GM12865 (cell line): ENCODE measurements at places on chromosomes 2 and 18.

GRCh38 chr2:46304635-46305034 lies 7.4 kb downstream of the EPAS1 start:
- no peak for DNase-seq

DNA sequence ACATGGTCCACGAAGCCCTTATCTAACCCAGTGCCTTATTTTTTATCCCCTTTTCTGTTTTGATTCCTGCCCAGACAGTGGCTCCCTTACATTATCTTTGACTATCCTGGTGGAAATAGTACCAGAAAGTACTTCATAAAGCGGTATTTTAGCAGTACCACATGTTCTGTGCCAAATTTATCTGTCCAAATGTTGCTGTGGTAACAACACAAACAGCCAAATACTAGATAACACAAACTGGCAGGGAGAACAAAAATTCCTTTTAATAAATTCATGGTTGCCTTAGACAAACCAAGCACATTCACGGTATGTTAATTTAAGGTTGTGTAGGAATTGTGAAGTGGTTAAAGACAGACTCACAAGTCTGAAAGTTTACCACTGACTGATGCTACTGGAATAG lies 187.9 kb upstream of the LHCGR start:
- DNase-seq: no peak

DNA sequence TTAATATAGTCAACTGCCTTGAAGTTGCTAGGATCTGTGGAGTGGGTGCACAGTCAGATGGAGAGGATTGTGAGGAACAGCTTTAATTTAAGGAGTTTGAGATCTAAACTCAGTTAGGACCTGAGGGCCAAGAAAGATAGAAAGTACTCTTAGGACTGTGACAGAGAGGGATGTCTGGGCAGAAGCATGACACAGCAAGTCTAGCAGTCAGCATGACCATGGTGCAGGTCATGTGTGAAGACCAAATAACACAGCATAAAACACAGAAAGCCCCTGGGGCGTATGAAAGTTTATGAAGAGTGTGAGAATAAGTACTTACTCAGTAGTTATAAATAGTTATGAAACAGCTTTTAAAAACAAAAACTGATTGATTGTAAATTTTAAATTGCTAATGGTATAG lies 107.2 kb downstream of the GALNT1 start:
- peak; percentile 71 for DNase-seq

DNA sequence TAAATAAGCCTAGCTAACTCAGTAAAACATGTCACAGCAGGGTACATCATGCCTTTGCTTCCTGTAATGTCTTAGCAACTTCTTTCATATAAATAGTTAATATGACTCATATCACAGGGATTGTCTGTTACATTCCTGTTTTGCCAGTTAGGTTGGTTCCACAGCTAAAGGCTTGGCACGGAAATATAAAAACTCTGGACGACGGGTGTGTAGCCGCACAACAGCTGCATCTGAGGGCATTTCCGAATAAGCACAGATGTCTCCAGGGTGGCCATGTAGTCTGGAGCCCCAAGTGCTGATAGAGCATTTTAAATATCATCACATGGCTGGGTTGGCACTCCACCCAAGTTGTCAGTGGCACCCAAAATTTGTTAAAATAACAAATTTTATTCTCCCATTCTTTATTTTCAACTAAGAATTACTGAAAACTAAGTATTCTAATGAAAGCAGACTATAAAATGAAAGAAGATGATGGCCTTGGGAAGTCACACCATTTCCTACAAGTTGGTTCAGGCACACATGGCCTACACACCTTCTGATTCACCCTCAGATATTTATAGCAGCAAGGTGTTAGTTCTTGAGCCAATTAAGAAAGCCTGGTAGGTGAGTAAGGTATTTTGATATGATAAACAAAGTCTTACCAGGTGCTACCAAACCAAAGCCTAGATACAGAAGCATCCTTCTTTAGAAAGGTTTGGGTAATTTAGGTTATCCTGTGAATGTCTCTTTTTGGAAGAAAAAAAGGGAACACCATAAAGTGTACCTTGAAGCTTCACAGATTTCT lies 61.8 kb upstream of the STK17B start:
- no peak for DNase-seq

- DNase-seq: peak; percentile 76
Measured at GRCh38 chr18:46892842-46893241, 24.5 kb downstream of the PIAS2 start.

GRCh38 chr18:3319399-3319798 lies 57.5 kb downstream of the MYL12B start:
- peak; percentile 32 for DNase-seq

DNA sequence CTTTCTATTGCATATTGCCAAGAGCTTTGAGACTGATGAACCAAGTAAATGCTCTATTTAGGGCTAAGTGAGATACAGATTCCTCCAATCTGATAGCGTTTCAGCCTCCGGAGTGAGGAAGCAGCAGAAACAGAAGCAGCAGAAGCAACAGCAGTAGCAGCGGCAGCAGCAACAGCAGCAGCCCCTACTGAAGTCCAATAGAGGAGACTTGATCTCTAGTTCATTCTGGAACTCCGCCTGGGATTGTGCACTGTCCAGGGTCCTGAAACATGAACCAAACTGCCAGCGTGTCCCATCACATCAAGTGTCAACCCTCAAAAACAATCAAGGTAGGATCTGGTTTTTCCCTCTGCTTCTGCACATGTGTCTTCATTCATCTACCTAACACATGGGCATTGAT lies at the start of gene DPP10:
Gene DPP10 (plus strand): TSS at position 132 of the 400 bp plus-strand sequence.
- peak; percentile 5 for DNase-seq

DNA sequence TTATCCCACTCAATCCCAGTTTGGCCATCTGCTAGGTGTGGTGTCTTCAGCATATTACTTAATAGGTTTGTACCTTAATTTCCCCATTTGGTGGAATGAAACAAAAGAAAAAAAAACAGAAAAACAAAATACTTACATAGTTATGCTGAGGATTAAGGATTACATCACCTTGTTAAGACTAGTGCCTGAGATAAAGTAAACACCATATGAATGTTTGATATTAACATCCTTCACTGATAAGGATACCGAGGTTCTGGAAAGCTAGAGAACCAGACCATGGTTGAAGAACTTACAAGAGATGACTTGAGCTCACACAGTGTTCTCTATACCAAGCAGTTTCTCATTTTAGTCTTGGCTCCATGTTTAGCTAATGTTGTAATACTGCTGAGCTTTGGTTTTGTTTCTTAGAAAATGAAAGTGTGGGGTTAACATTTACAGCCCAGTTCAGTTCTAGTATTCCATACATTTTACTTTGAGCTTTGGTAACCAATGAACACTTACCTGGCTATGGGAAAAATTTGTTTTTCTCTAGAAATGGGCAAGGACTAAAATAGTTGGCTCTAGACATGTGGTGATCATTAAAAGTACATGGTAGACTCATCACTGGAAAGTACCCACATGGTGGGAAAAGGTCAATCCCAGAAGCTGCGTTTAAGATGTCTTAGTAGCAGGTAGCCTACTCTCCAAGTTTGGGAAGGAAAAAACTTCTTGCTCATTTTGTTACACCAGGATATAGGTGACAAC lies 5.8 kb upstream of the GPD2 start:
- no peak for DNase-seq

DNA sequence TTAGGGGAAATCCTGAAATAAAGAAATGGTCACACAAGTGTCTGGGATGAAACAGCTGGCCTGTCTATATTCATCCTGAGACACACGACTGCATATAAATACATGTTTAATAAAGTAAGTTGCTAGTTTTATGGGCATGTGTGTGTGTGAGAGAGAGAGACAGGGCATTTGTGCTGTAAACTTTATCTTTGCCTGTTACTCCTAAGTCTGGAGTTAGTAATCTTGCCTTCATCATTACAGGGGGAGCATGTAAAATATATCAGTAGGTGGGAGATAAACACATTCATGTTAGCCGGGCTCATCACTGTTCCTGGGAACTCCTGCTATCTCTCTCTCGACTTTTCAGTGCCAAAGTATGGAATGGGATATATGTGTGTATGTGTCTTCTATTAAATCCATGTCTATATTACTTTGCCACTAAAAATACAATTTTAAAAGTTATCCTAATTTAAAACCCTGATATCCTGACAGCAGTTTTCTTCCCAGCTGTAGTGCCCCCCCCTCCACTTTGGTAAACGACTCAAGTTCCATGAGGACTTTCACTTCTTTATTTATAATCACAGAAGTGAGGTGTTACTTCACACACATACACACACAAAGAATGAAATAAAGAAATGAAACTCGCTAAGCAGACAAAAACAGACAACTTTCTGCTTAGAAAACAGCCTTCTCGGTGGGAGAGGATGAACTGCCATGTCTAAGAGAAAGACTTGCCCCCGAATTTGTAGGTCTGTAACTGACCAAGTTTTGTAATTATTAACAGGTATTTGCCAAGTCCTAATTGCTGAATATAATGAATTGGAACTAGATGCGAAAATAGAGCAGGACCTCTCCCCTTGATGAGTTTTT lies 947 bp downstream of the ZEB2 start:
- DNase-seq: peak; percentile 40

DNA sequence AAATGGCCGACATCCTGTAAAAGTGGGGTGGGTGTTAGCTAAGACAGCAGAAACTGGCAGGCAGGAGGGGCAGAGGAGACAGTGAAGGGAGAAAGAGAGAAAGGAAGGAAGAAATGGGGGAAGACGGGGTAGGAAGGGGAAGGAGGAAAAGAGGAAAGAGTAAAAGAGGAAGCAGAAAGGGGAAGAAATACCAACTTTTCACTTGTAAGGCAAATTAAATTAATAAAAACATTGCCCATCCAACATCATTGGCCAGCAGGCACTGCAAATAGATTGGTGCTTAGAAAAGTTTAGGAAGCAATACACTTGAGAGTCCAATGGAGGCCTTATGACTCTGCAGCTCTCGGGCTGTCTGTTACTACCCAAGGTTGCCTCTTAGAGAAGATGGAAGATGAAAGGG lies 116.7 kb downstream of the TNS1 start:
- no peak for DNase-seq
